Stimulated activated memory B cell treated with anti-CD40 and anti-IgM and Interleukin-4, amounts not matched to agents 10 μg/mL and 1 μg/mL and 100 μg/mL, for 72 hours (primary cell): ENCODE measurements at places on chromosomes 5 and 9.

- ATAC-seq: no peak
Observed at GRCh38 chr9:123568691-123569688, 213.0 kb downstream of the CRB2 start.

DNA sequence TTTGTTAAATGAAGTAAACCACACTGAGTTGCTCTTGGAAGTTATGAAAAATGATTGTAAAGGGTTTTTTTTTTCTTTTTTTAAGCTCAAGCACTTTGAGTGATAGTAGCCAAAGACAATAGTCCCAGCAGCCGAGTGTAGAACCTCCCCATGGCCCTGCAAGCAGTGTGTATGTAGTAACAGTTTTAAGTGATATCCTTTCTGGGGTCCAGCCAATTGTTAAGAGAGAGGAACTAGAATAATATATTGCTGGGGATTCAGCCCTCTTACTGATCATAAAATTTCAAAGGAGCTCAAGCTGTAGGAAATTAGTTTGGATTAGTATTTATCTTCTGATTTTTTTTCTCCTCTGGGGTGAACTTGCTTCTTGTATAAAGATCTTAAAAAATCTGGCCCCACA is 43.2 kb downstream of the NPR3 start:
- no peak for ATAC-seq

- ATAC-seq: no peak
Observed at GRCh38 chr5:53501054-53501453, 20.6 kb downstream of the FST start.

GRCh38 chr9:79257790-79258351 is 313.9 kb upstream of the TLE4 start:
- ATAC-seq: no peak

GRCh38 chr5:59437176-59437575 is 456.4 kb downstream of the PDE4D start:
- no peak for ATAC-seq

DNA sequence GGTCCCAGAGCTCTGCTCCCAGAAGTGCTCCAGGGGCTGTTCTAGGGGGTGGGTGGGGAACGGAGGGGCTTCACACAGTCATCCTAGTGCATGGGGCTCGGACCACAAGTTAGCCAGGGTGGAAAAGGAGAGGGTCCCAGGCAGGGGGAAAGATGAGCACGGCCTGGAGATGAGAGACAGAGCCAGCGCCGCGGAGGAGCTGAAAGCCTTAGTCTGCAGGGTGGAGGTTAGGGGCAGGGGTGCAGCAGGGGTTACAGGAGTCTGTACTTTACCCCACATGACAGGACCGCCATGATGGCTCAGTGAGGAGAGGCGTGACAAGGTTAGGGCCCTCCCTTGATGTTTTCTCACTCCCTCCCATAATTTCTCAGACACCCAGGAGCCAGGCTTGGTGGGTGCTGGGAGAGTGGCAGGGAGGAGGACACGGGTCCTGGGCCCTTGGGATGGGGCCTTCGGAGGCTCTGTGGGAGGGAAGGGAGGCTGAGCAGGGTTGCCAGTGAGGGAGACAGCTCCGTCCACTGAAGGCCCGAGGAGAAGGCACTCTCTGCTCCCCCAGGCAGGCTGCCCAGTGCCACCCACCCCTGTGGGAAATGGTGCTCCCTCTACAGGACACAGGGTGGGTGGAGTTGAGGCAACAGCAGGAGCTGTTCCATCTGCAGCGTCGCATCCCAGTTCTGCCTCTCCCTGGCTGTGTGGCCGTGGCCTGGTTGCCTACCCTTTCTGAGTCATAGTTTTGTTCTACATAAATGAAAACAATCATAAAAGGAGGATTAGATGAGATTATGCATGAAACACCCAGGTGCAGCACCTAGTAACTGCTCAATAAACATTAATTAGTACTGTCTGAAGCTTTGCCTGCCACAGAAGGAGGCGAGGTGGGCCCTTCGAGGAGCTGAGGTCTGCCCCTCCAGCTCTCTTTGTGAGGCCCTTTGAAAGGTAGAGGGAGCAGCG is 66.2 kb downstream of the NDST1 start:
- ATAC-seq: no peak

- no peak for ATAC-seq
Observed at GRCh38 chr5:149002053-149002452, 60.8 kb downstream of the SH3TC2 start.

- no peak for ATAC-seq
Observed at GRCh38 chr5:34452170-34452828, 203.8 kb upstream of the RAI14 start.
